ENCODE measurements at places on chromosomes 12 and 14. TPM values are rescaled to one million over a fixed set of nuclear protein-coding genes. Genes with fewer than 3 reads are reported as not detected.

The CPNE8 gene
- total RNA-seq, result not detected

The ZBTB1 gene
- 63.0 TPM for total RNA-seq

The NELL2 gene
- 0.28 TPM for total RNA-seq

DNA sequence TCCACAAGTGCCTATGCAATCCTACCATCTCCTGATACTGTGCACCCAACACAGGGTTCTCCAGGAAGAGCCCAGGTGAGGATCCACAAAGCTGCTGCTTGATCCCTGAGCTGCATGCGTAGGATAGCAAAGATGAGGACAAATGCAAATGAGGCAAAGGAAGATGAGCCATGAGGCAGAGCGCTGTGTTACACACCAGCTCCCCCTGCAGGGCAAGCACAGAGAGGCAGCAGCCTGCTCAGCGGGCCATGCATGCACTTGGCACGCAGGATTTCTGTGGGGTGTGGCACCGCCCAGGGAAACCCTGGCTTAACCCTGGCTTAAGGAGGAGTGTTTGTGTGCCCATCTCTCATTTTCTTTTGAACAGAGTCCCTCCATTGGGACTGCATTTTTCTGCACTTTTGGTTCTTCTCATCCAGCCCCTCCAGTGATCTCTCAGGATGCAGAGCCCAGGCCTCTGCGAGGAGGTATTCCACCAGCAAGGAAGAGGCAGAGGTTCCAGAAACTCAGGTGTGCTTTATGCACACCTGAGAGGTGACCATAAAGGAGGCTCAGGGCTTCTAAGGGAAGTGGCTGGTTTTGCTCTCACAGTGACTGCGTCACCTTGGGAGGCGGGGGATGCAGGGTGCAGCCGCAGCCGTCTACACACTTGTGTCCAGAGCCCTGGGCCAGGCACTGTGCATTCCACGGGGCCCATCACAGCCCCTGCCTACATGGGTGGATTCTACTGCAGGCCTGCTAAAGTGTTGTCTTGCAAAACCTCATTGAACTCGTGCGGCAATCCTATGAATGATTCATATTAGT is 973.3 kb upstream of the TMEM132C start:
- no peak overlapping the region for H3K4me3 ChIP-seq
- peak; percentile 33 for DNase-seq
- no peaks in the 10 kb centered on the region for H3K4me1 ChIP-seq
- no peaks in the 10 kb centered on the region for H3K27me3 ChIP-seq

- DNase-seq, result no peak
- no peak overlapping the region for H3K27ac ChIP-seq
- no peak overlapping the region for H3K4me3 ChIP-seq
- no peaks in the 10 kb centered on the region for H3K27me3 ChIP-seq
- no peaks in the 10 kb centered on the region for H3K36me3 ChIP-seq
Observed at GRCh38 chr12:5309654-5310053, 122.3 kb upstream of the NTF3 start.

- no peak overlapping the region for H3K4me3 ChIP-seq
- no peaks in the 10 kb centered on the region for H3K36me3 ChIP-seq
- peak; percentile 82 for DNase-seq
- H3K4me1 ChIP-seq, result no peaks in the 10 kb centered on the region
- no peaks in the 10 kb centered on the region for H3K27me3 ChIP-seq
Observed at GRCh38 chr14:88765130-88765529, 27.6 kb downstream of the EML5 start.

GRCh38 chr12:4566474-4566873 is 4.5 kb downstream of the DYRK4 start:
- H3K27ac ChIP-seq, result no peak overlapping the region
- H3K4me3 ChIP-seq, result no peak overlapping the region
- no peaks in the 10 kb centered on the region for H3K27me3 ChIP-seq
- no peaks in the 10 kb centered on the region for H3K4me1 ChIP-seq

Measured in IMR-90 (cell line).